ENCODE measurements at places on chromosomes 11 and 22.
A peak's percentile ranks its signal among the peaks of the same experiment; 100 is the strongest.

- DNase-seq, result no peak
Measured at GRCh38 chr11:110762590-110762989, 50.4 kb upstream of the ARHGAP20 start.

DNA sequence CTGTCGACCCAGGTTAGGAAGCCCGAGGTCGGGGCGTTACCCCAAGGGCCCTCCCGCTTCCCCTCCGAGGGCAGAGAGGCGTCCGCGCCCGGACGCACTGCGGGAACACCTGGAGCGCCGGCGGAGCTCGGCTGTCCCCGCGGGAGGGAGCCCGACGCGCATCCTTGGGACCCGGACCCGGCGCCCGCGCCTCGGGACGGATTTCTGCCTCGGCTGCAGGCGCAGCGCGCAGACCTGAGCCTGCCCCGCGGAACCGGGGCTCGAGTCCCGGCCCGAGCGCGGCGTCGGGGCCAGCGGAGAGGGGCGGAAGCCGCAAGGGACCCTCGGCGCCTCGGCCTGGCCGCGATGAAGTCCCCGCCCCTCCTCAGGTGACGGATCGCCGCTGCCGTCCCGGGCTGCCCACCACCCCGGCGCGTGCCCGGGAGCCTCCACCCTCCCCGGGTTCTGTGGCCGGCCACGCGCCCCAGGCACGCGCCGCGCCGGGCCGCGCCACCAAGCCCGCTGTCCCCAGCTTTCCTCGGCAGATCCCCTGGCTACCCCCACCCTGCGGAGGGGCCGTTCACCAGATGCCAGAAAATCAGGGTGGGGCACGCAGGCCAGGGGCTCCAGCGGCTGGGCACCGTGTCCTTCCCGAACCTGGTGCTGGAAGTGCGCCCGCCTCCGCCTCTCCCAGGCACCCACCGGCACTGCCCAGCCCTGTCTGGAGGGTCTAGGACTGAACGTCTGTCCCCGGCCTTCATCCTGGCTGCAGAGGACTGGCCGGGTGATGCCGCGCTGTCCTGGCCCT, 410 bp downstream of the GLB1L3 start:
- no peak for DNase-seq

DNA sequence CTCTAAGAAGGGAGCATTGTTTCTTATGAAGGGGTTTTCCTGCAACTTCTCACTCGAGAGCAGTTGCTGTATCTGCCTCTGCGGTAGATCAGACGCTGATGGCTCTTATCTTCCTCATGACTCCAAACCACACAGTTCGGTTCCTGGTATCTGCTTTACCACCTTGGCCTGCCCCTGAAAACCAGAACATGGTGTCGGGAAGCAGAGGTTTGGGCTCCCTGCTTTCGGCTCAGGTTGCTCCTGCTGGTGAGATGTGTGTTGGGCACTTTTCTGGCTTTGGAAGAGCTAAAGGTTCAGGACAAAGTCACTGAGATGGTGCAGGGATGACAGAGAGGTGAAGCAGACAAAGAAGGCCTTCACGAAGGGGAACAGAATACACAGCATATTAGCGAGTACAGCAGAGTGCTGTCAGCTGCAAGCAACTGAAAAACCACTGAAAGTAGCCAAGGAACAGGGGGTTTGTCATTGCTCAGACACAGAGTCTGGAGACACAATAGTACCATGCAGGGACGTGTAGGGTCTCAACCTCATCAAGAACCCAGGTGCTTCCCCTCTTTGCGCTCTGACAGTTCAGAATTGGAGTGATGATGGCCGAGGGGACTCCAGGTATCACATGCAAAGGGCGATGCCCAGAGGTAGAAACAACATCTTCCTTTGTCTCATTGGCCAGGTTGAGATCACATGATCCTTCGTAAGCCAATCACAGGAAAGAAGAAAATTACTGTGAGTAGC, 11.9 kb upstream of the CSF2RB start:
- no peak for DNase-seq

DNA sequence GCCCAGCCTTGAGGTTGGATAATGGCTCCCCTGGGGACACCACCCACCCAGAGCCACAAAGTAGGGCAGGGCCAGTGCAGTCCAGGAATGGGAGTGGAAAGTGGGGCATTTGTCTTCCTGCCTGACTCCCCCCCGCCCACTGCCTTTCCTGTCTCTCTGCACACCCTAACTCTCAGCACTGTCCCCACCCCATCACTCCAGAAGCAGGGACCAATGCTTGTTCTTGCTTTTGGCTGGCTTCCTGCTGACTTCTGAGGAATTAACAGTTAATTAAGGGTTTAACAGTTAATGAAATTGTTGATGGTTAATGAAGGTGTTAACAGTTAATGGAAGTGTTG, 4.7 kb downstream of the PITPNM1 start:
- no peak for DNase-seq

DNA sequence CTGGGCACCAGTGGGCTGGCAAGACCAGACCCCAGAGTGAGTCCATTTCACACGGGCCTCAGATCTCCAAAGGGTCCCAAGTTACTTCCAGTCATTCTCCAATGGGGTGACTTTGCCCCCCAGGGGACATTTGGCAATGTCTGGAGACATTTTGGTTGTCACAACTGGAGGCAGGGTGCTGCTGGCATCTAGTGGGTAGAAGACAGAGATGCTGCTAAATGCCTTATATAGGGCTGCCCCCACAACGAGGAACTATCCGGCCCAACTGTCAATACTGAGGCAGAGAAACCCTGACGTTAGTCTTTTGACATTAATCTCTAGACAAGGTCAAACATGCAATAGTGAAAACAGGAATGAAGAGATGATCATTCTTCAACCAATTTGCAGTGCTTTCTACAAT, 6.4 kb downstream of the RTN4RL2 start:
- no peak for DNase-seq

DNA sequence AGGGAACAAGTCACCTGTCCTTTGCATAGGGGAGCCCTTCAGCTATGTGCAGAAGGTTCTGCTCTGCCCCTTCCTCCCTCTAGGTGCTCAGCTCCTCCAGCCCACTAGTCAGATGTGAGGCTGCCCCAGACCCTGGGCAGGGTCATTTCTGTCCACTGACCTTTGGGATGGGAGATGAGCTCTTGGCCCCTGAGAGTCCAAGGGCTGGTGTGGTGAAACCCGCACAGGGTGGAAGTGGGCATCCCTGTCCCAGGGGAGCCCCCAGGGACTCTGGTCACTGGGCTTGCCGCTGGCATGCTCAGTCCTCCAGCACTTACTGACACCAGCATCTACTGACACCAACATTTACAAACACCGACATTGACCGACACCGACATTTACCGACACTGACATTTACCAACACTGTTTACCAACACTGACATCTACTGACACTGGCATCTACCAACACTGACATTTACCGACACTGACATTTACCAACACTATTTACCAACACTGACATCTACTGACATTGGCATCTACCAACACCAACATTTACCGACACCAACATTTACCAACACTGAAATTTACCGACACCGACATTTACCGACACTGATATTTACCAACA, 71.9 kb upstream of the PPP6R3 start:
- DNase-seq, result no peak

- DNase-seq, result no peak
Measured at GRCh38 chr11:36061471-36061870, 117.6 kb downstream of the LDLRAD3 start.

DNA sequence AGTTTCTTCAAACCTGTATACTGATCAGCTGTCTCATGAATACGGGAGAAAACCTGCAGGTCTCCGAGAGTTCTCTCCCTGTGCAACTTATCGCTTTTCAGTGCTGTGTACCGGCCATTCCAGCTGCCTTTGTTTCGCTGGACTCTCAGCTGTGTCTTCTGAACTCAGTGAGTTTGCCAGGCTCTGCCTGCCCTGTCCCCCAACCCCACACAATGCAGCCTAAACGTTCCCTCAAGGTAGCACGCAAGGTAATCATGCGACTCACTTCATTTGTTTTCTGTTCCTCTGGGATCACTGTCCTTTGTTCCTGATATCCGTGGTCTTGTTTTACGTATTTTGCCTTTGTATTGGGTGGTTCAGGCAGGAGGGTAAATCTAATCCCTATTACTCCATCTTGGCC, 13.5 kb downstream of the RBM7 start:
- no peak for DNase-seq

- no peak for DNase-seq
Measured at GRCh38 chr22:40638261-40638660, 1.7 kb upstream of the MRTFA start.

GRCh38 chr11:33039274-33040032, at the start of gene TCP11L1:
Gene TCP11L1, plus strand, starts transcription at chr11:33039572. Its CDS starts 4,202 bp downstream, at chr11:33043774.
- DNase-seq, result peak; percentile 41

DNA sequence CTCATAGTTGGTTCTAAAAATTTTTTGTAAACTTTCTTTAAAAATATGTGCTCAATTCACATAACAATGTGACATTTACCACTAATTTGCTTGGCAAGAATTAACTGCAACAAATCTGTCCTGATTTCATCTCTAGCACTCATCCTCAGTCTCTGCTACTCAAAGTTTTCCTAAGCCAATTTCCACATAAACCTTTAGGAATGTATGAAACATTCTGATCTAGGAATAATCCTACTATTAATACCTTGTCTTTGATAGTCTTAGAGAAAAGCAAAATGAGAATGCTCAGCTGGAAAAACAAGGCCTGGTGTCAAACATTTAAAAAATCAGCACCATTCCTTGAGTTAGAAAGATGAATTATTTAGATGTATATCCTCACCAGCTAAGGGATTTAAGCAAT, 114.3 kb downstream of the CD44 start:
- DNase-seq, result no peak

DNA sequence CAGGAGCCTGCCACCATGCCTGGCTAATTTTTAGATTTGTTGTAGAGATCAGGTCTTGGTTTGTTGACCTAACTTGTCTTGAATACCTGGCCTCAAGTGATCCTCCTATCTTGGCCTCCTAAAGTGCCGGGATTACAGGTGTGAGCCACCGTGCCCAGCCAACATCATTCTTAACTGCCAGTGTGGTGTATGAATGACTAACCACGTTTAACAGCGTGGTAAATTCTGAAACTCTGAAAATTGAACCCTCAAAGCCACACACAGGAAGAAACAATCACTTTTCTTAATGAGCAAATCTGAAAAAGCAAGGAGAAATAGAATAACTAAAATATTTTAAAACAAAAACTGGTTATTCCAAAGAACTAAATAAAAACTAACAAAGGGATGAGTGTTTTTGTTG, 7.4 kb downstream of the TMEM9B start:
- no peak for DNase-seq

- DNase-seq, result peak; percentile 67
Measured at GRCh38 chr11:7577291-7578190, 63.7 kb downstream of the PPFIBP2 start.

GRCh38 chr22:41899992-41900651, 14.8 kb downstream of the SHISA8 start:
- no peak for DNase-seq

- no peak for DNase-seq
Measured at GRCh38 chr11:3916962-3917361, 61.5 kb downstream of the STIM1 start.

DNA sequence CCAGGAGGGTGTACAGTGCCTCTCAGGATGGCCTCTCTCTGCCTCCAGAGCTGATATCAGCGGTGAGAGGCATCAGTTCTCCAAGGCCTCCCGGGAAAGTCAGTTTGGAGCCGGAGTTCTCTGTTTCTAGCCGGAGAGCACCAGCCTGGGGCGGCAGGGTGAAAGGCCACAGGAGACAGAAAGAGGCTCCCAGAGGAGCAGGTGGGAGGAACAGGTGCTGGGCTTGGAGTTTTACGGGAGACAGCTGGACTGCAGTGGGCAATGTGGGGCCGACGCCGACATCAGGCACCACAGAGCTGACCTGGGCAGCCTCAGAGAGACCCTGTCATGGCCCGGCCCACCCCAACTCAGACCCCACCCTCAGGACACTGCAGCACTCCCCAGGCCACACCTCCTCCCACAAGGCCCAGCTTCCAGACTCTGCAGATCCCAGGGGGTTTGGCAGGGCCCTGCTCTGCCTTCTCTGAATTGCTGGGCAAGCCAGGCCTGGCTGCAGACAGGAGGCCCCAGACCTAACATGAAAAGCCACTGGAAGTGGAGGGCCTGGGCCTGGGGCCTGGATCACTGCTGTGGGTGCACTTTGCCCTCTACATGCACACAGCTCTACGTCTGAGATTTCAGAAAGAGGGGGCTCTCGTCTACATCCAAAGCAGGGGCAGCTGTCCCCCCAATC, 885.6 kb downstream of the BRD1 start:
- no peak for DNase-seq

DNA sequence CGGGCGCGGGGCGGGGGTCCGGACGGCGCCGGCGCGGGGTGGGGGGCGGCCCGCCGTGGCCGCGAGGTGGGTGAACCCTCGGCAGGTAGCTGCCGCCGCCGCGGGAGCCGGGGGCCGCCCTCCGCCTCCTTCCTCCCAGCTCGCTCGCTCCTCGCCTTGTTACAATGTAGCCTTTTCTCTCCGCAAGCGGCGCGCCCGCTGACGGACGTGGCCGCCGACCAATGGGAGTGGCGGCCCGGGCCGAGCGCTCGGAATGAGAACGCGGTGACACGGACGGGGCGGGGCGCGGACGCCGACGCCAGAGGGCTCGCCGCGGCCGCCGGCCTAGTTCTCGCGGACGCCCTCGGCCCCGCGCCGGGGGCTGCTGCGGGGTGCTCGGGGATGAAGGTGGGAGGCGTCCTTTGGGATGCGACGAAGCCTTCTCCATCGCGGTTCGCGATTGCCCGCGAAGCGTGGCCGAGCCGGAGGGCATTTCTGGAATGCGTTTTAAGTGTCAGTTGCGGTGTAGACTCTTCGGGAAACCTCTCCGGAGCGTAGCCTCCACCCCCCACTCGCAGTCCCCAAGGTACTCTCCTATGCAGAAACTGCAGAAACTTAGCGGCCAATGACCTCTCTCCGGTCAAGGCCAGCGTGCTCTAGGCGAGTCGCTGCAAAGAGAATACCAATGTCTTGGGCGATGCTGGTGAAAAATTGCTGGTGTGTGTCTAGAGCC, 734 bp downstream of the PRDM11 start:
- DNase-seq, result peak; percentile 93

DNA sequence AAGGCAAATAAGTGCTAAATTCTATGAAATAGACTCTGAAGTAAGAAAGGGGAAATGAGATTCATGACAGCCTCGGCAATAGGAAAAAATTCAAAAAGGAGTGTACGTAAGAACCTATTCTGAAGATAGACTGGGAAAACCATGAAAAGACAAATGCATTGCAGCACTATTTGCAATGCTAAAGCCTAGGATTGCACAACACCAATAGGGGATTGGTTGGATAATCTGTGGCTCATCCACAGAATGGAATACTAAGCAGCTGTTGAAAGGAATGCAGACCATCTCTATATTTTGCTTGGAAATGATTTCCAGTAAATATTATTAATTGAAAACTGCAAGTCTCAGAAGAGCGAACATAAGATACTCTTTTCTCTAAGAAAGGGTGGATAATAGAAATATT, 91.7 kb upstream of the CLMP start:
- DNase-seq, result no peak

DNA sequence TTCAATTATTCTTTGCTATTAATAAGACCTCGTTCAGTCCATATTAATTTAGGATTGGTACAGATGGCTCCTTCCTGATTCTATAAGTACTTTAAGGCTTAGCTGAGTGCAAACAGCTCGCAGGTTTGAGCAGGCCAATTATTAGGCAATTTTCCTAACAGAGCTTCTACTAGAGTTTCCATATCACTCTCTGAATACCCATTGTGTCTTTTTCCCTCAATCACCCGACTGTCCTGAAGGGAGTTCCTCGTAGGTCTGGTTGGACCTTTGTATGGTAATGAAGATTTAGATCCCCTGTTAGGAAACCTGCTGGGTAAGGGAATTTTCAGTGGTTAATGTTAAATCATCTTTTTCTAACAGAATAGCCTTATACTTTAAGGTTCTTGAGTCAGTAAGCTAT, 61.1 kb downstream of the ARHGAP42 start:
- no peak for DNase-seq
